ENCODE measurements at places on chromosomes 1 and 21.

GRCh38 chr1:118143831-118144230 is 41.2 kb downstream of the SPAG17 start:
- DNase-seq = no peak

DNA sequence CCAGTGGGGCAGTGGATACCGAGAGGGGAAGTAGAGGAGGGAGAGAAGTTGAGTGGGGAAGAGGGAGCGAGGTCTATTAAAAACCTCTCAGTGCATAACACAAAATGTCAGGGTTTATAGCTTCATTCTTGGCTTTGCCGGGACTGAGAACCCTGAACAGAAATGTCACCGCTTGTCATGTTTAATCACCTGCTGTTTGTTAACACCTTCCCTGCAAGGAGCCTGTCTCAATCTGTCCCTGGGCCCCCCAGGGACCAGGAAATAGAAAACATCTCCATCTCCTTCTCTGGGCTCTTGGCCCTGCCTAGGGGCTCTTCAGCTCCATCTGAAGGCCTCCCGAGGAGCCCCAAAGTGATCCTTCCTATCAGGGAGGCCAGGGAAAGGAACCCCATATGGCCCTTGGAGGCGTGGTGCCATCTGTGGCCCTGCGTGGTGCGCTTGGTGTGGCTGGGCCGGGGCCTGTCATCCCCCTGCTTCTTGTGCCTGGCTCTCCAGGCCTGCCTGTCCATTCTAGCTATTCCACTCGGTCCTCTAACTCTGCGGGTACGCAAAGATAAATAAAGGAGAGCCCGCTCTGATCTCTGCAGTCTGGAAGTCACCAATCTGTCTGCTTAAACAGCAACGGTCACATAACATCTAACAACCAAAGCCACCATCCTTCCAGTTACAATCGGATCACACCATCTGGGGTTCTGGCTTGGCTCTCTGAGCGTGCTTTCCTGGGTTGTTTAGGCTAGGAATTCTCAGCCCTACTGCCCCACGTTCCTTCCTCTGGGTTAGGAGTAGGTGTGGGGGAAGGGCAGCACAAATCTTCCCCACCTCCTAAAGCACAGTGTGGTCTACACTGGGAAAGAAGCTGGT is 113.8 kb downstream of the CASZ1 start:
- DNase-seq = peak; percentile 38

- no peak for DNase-seq
Measured at GRCh38 chr1:164660412-164660772, 101.4 kb downstream of the PBX1 start.

- no peak for DNase-seq
Measured at GRCh38 chr21:38819051-38819718, 13.5 kb downstream of the ETS2 start.

GRCh38 chr1:93728480-93729131 is 47.0 kb upstream of the BCAR3 start:
- no peak for DNase-seq

DNA sequence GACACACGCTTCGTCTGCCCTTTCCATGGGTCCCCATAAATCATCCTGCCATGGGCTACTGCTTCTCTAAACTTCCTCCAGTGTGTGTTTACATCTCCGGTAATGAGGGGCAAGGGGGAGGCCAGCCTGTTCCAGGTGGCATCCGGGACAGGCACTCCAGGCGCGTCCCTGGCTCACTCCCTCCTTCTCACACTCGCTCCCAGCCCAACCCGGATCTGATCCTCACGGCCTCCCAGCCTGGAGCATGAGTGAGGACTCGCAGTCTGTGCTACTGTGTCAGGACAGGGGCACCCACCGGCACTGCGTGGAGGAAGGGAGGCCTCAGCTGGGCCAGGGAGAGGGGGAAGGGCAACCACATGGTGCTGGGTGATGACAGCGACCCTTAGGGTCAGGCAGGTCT is 225.4 kb downstream of the TRABD2B start:
- DNase-seq = no peak

DNA sequence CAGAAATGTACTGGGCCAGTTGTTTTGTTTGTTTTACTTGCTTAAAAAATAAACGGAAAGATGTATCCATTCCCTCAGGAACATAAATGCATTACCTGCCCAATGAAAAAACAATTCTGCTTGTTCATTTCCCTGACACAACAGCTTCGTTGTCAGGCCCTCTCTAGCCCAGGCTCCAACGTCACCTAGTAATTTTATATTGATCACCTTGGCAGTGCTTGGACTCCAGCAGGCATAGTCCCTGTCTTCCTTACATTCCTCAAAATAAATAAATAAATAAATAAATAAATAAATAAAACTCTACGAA is 1.2 kb downstream of the CEP170 start:
- no peak for DNase-seq

- no peak for DNase-seq
Measured at GRCh38 chr1:1565340-1565739, 9.3 kb downstream of the SSU72 start.

- peak; percentile 38 for DNase-seq
Measured at GRCh38 chr1:222897527-222898190, 82.8 kb downstream of the DISP1 start.
